Fibroblast of skin of left quadriceps (primary cell): ENCODE measurements at places on chromosomes 2 and 18.

- no peak for DNase-seq
Observed at GRCh38 chr18:79682894-79683625, 3.5 kb downstream of the CTDP1 start.

DNA sequence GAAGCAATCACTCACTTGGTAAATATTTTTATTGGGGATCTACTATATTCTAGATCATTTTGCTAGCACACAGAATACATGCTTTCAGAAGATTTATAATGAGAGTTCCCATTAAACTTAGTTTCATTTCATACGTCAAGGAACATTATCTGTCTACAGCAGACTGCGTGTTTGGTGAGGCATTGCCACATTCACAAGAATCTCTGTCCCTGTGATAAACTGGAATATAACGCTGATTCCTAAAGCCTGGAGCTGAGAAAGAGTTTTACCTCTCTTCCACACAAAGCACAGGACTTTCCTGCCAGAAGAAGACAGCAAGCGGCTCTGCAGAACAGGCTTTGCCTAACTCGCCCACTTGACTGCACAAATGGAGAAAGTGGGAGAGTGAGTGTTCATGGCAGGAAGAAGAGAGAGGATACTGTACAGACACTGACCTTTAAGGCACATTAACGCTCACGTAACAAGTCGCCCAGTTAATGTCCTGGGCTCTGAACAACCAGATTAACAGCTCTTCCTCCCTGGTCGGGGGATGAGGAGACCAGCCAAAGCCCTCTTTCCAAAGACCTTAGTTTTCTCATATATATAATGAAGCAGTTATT is 356.2 kb downstream of the GPD2 start:
- no peak for DNase-seq

DNA sequence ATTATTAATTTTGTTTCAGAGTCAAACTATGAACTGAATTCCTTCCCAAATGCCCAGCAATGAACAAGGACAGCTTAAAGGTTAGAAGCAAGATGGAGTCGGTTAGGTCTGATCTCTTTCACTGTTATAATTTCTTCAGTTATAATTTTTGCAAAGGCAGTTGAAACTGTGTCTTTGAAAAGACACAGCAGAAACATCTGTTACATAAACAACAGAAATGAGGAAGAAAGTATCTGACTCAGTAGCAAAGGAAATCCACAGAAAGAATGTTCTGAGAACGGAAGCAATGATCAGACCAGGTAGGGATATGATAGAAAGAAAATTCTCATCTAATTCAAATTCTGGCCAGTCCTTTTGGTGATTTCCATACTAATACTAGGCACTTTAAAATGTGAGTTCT is 5.2 kb upstream of the RMC1 start:
- no peak for DNase-seq

- DNase-seq: no peak
Observed at GRCh38 chr2:233179848-233180366, 71.6 kb upstream of the ATG16L1 start.

GRCh38 chr2:142742371-142743214 is 134.9 kb upstream of the KYNU start:
- peak; percentile 75 for DNase-seq

- no peak for DNase-seq
Observed at GRCh38 chr2:74528600-74529356, 728 bp downstream of the AUP1 start.

GRCh38 chr18:67509741-67510391 is 6.7 kb downstream of the DSEL start:
- peak; percentile 62 for DNase-seq

DNA sequence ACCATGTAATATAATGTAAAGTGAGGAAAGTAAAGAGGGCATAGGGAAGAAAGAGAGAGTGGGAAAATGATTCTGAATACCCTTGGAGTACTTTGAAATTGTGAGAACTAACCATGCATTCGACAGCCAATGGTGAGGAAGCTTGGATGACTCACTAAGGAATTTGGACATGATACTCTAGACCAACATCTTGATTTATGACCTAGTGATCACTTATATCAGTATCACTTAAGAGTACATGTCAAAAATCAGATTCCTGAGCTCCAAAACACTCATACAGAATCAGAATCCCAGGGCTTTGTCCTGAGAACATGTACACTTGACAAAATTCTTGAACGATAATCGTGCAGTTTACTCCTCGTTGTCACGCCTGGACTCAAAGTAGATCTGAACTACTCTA is 1899.8 kb upstream of the PIK3C3 start:
- DNase-seq: no peak

- no peak for DNase-seq
Observed at GRCh38 chr2:19264852-19265251, 93.6 kb downstream of the OSR1 start.

GRCh38 chr2:230327418-230328154 is 593 bp downstream of the SP140L start:
- DNase-seq: no peak

- DNase-seq: no peak
Observed at GRCh38 chr2:148933456-148933855, 58.4 kb downstream of the KIF5C start.

GRCh38 chr2:127423478-127423843 is 5.2 kb downstream of the PROC start:
- no peak for DNase-seq

GRCh38 chr2:182144776-182145165 is 159.1 kb downstream of the PPP1R1C start:
- DNase-seq: no peak

DNA sequence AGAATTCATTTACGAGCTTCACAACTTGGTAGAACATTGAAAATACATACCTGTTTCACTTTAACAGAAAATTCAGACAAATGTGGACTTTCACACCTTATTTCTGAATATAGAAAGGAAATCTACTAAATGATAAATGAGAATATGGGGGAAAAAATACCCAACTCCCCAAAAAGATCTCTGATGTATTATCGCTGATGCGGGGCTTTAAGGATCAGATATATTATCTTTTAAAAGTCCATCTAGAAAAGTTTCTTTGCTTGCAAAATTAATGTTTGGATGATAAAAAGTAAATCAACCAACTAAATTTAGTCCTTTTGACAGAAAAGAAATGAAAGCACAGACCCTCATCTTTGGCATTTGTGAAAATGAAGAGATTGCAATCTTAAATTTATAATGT is 540.1 kb upstream of the CHAC2 start:
- no peak for DNase-seq

GRCh38 chr2:60159519-60159918 is 393.9 kb downstream of the BCL11A start:
- DNase-seq: no peak

DNA sequence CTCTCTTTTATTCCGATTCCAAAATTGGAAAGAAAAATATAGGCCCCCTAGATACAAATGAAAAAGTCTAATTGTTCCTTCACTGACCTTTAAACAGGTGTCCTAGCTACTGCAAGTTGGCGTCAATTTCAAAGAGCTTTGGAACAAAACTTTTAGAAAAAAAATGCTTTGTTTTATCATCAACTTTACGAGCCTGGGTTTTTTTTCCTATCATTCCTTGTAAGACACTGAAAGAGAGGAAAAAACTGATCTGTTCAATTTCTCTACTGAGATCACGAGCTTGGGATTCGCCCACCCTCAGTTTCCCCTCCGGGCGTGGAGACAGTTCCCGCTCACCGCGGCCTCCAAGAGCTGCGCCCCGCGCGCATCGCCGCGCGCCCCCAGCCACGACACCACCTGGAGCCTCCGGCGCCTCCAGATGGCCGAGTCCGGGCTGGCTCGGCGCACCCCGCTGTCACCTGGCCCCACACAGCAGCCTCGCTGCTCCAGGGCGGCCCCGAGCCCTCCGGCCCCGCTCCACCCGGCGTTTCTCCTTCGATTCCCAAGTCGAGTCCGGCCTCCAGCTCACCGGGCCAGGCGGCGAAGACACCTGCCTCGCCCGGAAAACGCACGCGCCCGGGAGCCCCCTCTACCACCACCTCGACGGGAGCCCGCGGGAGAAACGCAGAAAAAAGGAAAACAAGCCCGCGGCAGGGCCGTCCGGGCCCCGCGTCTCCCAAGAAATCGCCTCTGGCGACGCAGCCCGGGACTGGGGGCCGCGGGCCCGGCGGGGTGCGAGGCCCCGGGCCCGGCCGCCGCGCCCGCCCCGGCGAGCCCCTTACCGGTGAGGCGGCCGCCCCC is 656 bp downstream of the TBC1D8 start:
- DNase-seq: no peak

- DNase-seq: no peak
Observed at GRCh38 chr2:127872354-127872753, 13.4 kb downstream of the AMMECR1L start.

GRCh38 chr2:195532628-195533271 is 124.3 kb upstream of the SLC39A10 start:
- DNase-seq: no peak

DNA sequence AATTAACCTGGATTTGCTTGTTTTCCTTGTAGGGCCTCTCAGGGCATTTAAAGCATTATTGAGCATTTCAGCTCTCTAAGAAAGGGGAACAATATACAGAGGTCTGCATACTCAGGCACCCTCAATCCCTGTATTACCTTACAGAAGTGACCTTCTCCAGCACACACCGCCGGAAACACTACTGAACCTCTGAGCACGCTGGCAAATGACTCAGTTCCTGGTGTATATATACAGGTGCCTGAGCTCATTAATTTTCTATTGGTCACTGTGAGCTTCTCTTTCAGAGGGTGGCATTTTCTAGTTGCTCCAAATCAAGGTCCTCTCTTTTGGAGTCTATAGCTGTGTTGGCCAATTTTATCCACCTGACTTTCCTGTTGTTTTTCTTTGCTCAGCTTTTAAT is 85.2 kb upstream of the COPS8 start:
- no peak for DNase-seq

- DNase-seq: peak; percentile 78
Observed at GRCh38 chr2:127398239-127398590, 10.4 kb upstream of the MAP3K2 start.

- DNase-seq: no peak
Observed at GRCh38 chr2:2834516-2835254, 503.6 kb upstream of the MYT1L start.

DNA sequence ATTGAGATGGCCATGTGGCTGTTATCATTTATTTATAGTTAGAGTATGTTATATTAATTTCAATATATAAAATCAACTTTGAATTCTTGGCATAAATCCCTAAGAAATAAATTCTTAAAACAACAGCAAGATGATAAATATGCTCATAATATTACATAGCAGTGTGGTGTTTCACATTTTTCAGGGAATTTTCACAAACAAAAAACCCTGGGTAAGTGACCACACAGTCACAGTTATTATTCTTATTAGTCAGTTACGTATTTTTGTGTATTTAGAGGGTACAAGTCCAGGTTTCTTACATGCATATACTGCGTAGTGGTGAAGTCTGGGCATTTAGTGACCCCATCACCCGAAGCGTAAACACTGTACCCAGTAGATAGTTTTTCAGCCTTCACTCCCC is 289.5 kb upstream of the REV1 start:
- DNase-seq: no peak

DNA sequence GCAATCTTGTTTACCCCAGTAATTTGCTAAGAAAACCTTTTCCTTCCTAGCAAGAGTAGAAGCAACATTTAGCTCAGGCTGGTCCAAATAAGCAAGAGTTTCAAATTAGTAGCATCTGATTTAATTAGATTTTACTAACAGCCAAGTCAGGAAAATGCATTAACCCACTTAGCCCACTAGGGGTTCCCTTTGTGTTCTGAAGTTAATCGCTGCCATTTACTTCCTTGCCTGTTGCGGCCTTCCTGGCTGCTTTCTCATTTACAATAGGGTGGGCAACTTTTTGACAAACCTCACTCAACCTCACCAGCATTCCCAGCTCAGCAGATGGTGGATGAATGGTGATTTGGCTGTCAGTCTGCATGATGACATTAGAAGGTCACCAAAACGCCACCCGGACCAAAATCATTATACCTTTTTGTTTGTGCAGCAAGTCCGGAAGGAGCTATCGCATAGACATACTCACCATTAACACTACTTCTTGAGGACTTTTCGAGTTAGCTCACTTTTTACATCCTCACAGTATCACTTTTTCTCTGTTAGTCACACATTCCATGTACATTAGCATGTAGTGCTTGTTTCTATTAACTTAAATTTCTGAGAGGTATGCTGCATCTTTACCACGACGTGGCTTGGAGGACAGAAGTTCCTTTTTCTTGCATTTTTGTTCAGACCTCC is 101.5 kb upstream of the SETBP1 start:
- DNase-seq: peak; percentile 51

GRCh38 chr2:217938036-217938435 is 64.8 kb downstream of the TNS1 start:
- DNase-seq: no peak

DNA sequence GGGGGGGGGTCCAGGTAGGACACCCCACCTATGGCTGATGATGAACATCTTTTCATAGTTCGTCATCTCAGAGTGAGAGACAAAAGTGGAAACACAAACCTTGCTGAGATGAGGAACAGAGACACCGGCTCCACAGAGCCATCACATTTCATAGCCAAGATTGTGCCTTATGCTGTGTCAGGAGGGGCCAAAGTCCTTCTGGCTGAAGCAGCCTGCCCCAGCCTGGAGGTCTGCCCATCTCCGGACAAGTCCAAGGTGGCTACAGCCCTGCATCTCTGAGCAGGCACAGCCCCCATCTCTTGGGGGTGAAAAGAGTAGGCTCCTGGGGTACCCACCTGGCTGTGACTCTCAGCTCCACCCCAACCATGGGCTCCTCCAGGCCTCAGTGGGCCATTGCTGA is 70.3 kb downstream of the ZBTB7C start:
- DNase-seq: no peak

GRCh38 chr2:187552828-187553681 is 1.2 kb downstream of the TFPI start:
- DNase-seq: no peak

- peak; percentile 81 for DNase-seq
Observed at GRCh38 chr18:23087352-23087751, 47.9 kb upstream of the CABLES1 start.

GRCh38 chr2:108944601-108945331 is 44.3 kb downstream of the EDAR start:
- DNase-seq: no peak

- DNase-seq: no peak
Observed at GRCh38 chr2:132662732-132663131, 7.3 kb downstream of the LYPD1 start.

- DNase-seq: no peak
Observed at GRCh38 chr2:220948579-220948978, 623.5 kb downstream of the EPHA4 start.

- DNase-seq: no peak
Observed at GRCh38 chr18:48563027-48563426, 24.2 kb downstream of the CTIF start.

GRCh38 chr2:69036926-69037325 is 23.9 kb downstream of the ANTXR1 start:
- DNase-seq: no peak
